ENCODE measurements at places on chromosomes 1 and 21.

- no peak for DNase-seq
Measured at GRCh38 chr1:30048905-30049304, 674.5 kb downstream of the MATN1 start.

DNA sequence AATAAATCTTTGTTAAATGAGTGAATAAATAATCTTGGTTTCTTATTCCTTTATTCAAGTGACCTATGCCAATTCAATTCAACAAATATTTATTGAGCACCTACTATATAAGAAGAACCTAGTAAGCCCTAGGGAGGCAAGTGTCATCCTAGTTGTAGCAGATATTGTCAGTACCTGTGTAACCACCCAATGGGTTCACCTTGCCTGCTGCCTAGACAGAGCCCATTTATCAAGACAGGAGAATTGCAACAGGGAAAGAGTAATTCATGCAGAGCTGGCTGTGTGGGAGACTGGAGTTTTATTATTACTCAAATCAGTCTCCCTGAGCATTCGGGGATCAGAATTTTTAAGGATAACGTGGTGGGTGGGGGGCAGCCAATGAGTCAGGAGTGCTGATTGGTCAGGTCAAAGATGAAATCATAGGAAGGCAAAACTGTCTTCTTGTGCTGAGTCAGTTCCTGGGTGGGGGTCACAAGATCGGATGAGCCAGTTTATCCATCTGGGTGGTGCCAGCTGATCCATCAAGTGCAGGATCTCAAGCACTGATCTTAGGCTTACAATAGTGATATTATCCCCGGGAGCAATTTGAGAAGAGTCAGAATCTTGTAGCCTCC, 53.8 kb upstream of the KCNA3 start:
- DNase-seq: no peak

GRCh38 chr1:183209533-183210158, 23.6 kb downstream of the LAMC2 start:
- DNase-seq: peak; percentile 28

DNA sequence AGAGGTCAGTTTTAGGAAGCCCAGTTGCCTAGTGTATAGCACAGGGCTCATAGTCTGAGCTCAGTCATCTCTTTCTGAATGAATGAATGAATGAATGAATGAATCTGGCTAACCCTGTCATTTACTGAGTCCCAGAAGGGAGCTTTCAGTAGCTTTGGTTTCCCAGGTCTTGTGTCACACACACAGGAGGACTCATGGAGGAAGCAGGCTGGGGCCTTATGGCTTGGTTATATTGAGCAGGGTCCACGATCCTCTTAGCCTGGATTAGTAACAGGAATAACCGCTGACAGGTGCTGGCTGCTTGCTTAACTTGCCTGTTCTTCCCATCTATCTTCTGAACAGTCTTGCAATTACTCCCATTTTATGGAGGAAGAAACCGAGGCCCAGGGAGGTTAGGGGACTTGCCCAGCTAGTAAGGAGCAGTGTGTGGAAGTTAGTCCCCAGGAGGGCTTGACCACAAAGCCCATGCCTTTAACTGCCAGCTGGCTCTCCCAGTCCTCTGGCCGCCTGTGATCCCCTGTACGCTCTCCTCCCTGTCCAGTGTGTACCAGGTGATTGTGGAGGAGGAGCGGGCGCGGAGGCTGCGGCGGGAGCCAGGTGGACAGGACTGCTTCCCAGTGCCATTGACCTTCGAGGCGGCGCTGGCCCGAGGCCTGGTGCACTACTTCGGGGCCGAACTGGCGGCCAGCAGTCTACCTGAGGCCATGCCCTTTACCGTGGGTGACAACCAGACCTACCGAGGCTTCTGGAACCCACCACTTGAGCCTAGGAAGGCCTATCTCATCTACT, 46.0 kb downstream of the PTPRU start:
- DNase-seq: no peak

- DNase-seq: no peak
Measured at GRCh38 chr1:78475888-78476610, 14.7 kb upstream of the PTGFR start.

DNA sequence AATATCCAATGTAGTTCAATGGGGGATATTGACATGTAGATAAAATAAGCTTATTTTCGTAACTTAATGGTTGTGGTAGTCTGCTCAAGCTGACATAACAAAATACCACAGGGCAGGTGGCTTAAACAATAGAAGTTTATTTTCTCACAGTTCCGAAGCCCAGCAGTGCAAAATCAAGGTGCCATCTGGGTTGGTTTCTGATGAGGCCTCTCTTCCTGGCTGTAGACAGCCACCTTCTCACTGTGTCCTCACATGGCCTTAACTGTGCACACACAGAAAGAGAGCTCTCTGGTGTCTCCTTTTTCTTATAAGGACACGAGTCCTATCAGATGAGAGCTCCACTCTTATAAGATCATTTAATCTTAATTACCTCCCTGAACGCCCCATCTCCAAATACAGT, 64.8 kb upstream of the IPO9 start:
- peak; percentile 94 for DNase-seq

- DNase-seq: no peak
Measured at GRCh38 chr1:7374563-7375160, 396.4 kb upstream of the VAMP3 start.

- peak; percentile 63 for DNase-seq
Measured at GRCh38 chr1:31880957-31881687, 57.0 kb downstream of the PTP4A2 start.

- DNase-seq: no peak
Measured at GRCh38 chr21:18759751-18760161, 356.2 kb upstream of the TMPRSS15 start.

GRCh38 chr1:182484531-182485257, 34.7 kb downstream of the RGSL1 start:
- peak; percentile 37 for DNase-seq

- DNase-seq: peak; percentile 52
Measured at GRCh38 chr1:202349206-202349928, 868 bp downstream of the PPP1R12B start.

DNA sequence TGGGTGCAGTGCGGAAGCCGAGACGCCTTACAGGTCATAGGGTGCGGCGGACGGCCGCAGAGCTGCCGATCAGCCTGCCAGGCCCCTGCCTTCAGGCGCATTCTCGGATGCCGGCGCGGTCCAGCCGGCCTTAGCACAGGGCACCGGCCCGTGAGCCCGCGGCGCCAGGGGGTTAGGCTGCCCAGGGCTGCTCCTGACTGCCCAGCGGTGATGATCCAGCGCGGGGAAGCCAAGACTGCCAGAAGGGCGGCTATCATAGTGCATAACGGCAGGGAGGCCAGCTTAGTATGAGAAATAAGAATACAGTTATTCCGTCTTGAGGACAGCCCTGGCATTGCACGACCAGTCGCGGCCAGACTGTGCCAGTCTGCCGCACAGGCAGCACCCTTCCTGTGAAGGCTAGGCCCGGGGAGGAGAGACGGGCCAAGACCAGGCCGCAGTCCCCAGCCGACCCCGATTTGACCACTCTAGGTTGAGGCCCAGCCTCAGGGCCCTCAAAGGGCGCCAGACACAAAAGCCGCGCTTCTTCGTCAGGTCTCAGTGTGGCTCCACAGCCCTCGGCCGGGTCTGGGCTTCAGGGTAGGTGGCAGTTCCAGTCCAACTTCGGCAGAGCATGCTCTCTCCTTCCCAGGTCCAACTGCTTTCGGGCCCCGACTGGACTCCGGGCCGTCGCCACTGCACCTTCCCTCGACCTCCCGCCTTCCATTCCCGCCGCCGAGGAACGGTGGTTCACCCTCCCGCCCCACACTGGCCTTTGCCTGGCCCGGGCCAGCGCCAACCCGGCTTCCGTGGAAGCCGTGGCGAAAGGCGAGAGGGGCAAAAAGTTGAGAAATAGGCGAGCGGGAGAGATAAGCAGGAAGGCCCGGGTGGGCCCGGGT, 829 bp downstream of the ALX3 start:
- no peak for DNase-seq

GRCh38 chr1:45862008-45862407, 58.6 kb downstream of the MAST2 start:
- DNase-seq: no peak

DNA sequence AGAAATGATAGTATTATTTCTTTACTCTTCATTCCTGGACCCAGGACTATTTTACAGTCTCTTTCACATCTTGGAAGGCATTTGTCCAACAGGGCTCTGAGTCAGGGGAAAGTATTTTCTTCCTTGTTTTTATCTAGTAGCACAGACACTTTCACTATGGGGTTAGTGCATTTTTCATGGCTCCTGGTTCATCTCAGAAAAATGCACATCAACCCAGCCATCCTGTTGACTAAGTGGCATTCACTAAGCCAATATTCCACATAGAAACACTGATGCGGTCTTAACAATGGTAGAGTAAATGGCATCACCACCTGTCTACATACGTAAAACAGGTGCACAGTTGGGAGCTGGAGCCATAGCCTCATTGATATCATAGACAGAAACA, 87.4 kb upstream of the C1orf21 start:
- DNase-seq: no peak

DNA sequence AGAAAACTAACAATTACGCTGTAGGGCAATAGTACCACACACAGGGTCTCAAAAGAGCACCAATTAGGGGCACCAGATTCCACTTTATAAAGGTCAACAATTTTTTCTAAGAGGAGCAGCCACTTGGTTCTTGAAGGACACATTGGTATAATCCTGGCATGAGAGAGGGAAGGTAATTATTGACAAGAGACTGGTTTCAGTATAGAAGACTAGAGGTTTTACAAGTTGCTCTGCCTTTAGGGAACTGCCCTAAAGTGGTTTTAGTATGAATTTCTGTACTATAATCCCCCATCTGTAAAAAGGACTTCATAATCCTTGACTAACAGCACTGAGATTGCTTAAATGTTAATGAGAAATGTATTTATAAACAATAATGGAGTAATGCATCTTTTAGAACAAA, 648.5 kb upstream of the PTBP2 start:
- DNase-seq: no peak

DNA sequence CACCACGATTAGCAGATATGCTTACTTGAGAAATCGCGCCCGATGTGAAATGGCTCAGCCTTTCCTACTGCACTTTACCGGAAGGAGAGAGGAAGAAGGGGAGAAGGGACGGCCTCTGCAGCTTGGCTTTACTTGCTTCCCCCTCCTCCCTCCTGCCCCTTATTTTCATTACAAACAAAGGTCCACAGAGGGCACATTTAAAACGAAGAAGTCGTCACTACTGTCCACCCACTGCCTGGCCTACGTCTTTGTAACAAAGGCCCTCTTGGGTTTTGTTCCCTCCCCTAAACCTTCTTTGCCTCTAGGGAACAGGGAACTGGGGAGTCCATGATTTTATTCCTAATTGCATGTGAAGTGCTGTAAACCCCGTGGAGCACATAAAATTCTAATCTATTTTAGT, 308.5 kb downstream of the LMX1A start:
- DNase-seq: no peak

- no peak for DNase-seq
Measured at GRCh38 chr1:205495237-205495823, 9.1 kb upstream of the CDK18 start.

GRCh38 chr1:168792592-168793125, 63.7 kb upstream of the DPT start:
- no peak for DNase-seq

DNA sequence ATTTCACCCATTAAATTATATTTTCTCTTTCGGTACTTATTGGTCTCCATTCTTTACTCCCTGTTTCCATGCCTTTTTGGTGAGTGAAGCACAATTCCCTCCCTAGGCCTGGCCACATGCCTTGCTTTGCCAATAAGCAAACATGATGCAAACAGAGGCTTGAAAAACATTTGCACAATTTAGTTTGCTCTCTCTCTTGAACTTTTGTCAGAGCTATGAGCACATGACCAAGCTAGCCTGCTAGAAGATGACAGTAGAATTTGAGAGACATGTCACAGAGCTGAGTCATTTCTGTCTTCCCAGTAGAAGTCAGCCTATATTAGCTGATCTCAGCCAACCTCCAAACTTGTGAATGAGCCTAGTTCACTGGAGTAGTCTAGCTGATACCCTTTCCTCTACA, 24.6 kb downstream of the ANGPTL3 start:
- DNase-seq: no peak

DNA sequence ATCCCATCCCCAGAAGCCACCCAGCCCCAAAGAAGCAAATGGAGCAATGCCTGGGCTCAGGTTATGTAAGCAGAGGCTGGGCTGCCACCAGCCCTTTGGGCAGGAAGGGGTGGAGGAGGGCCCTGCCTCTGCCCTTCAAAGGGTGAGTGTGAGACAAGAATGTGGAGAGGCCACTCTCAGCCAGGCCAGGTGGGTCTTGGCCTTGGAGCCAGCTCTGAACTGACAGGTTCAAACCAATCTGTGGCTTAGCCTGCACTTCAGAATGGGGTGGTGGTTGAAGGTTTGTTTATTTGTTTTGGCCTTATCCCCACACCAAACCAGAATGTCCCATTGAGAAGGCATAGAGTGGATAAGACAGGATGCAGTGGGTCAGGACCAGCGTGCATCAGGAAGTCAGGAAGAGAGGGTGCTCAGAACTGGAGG, 29.8 kb downstream of the C1orf116 start:
- no peak for DNase-seq

DNA sequence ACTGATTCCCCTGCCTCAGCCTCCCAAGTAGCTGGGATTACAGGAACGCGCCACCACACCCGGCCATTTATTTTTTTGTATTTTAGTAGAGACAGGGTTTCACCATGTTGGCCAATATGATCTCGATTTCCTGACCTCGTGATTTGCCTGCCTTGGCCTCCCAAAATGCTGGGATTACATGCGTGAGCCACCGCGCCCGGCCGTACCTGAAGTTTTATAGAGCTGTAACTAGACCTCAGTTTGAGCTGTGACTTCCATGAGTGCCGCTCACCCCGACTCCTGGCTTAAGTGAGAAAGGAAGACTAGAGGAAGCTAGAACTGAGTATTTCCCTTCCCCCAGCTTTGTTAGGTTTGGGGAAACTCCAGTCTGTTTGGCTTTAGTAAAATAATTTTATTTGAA, 1283.1 kb downstream of the KCNT2 start:
- no peak for DNase-seq

- no peak for DNase-seq
Measured at GRCh38 chr21:18832950-18833349, 429.4 kb upstream of the TMPRSS15 start.

DNA sequence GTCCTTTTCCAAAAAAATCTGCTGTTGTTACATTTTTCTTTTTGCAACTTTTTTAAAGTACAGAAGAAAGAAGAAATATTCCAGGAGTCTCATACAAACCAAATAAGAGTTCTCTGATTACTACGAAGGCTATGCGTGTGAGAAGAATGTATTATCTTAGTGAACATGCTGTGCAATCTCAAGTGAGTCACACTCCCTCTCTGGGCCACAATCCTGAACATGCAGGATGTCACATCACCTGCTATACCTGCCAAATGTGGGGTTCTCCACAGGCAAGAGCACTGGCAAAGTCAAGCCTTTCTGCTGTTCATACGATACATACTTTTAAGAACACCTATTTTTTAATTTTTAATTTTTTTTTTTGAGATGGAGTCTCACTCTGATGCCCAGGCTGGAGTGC, 21.7 kb upstream of the TRIM63 start:
- no peak for DNase-seq

GRCh38 chr1:54800899-54801759, at the start of gene TTC22:
Gene TTC22, minus strand, starts transcription at chr1:54801323. Its CDS starts 160 bp downstream, at chr1:54801163.
- DNase-seq: peak; percentile 87

GRCh38 chr1:230863449-230863848, 4.9 kb downstream of the C1orf198 start:
- DNase-seq: no peak

GRCh38 chr1:112247961-112248360, 148.1 kb upstream of the CTTNBP2NL start:
- DNase-seq: no peak

All from MM.1S (cell line).